ENCODE measurements at places on chromosomes 12 and 14.
A peak's percentile ranks its signal among the peaks of the same experiment; 100 is the strongest.

- DNase-seq: no peak
Measured at GRCh38 chr12:106771425-106771824, 3.1 kb upstream of the RIC8B start.

- no peak for DNase-seq
Measured at GRCh38 chr12:24840046-24840800, 108.7 kb downstream of the BCAT1 start.

DNA sequence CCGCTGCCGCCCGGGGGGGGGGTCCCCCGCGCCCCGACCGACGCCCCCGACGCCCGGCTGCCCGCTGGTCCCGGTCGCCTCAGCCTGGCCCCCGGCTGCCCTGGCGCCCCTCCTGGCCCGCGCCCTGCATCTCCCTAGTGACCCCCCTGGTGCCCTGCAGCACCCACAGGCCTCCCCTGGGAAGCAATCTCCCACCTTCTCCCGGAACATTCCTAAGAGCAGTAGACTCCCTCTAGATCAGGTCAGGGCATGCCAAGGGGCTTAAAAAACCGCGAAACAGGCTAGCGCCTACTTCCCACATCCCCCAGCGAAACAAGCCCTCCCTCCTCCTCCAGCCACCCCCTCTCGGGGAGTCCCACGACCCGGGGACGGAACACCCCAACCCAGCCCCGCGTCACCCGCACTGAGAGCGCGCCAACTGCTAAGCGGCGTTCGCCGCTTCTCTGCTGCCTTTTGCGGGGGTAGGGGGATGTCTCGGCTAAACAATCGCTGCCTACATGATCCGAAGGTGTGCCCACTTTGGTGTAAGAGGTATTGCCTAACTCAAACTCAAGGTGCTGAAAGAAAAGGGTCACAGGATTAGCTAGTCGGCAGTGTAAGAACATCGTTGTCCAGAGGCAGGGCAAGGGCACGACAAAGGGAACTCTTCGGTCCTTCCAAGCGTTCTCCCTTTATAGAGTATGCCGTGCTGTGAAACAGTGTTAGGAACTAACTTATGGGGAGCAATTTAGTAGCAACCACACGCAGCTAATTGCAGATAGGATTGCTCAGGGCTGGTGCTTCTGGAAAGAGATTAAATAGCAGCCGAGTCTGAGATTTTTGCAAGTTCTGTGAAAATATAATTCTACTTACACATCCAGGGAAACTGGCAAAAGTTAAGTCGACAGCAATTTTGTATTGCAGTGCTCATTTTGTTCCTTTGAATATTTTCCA is 619 bp upstream of the NTN4 start:
- DNase-seq: no peak

- peak; percentile 64 for DNase-seq
Measured at GRCh38 chr12:130775953-130776856, 60.1 kb upstream of the RIMBP2 start.

- no peak for DNase-seq
Measured at GRCh38 chr12:83796531-83796930, 1109.8 kb downstream of the TMTC2 start.

- DNase-seq: no peak
Measured at GRCh38 chr12:46499901-46500300, 127.3 kb upstream of the SLC38A2 start.

DNA sequence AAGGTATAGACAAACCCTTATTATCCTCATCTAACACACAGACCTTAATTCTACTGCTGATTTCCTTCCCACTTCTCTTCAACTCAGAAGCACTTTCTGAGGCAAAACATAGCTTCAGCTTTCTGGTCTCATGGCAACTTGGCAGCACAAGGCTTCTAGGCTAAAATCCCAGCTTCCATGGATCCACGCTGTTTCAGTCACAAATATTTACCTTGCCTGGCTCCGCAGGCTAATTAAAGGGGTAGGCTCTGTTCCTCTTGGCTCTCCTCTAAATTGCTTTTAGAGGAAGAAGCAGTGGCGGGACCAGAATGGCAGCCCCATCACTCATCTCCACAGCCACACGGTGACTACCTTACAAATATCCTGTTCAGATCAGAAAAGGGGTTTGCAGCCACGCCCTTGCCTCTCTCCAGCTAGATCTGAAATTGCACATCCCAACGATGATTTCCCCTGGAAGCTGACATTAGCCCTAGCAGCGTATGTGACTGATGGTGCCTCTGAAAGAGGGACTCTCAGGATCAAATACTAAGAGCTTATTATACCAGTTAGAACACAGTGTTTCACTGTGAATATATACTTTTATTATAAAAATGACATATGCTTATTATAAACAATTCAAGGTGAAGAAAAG is 221.5 kb upstream of the NUDT4 start:
- no peak for DNase-seq

DNA sequence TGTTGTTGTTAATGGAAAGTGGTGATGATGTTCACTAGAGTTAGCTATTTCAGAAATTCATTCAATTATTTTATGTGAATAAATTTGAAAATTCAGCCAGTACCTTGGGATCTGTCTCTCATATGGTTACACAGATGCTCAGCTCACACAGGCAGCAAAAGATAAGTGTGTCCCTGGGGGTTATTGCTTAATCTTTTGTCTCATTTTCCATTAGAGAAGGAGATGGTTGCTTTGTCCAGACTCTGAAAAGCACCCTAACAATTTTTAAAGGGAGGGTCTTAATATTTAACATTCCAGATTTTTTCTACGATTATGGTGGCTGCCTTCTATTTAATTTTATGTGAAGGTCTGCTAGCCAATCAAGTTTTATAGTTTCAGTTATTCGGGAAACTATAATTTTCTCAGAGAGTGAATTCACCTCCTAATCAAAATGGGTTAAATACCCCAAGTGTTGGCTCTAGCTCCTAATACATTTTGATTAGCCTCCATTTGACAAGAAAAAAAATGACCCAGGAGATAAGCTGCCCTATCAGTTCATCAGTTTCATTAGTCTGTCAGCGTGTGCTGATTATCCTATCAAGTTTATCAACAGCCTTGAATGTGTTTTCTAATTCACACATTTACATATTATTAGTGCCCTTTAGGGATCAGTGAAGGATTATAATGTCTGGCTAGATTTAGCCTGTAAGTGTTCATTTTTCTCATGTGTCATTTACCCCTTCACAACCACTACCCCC is 282.1 kb downstream of the TMTC2 start:
- no peak for DNase-seq

All from stimulated activated CD4-positive, alpha-beta T cell treated with anti-CD3 and anti-CD28 coated beads, Interleukin-12 subunit alpha, Interleukin-12 subunit beta, amount 100 ng/mL, for 24 hours (primary cell).